ENCODE measurements at places on chromosomes 3 and 15.

GRCh38 chr3:31934018-31934417 lies 47.0 kb downstream of the OSBPL10 start:
- DNase-seq = no peak

DNA sequence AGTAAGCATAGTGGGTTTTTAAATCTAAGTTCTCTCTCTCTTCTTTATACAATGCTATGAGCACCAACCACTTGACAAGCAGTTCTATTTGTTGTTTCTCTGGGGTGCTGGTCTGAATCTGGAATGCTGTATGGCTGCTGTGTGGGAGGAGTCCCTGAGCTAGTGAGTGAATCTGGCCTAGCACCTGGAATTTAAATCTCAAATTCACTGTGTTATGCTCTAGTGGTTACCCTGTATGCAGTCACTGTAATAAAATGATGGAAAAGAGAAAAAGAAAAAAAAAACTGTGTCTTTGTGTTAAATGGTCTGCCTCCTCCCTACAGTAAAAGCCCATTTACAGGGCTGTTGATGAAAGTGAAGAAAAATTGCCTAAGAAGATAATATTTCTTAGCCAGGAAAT lies 155.0 kb downstream of the ATP8B4 start:
- no peak for DNase-seq

DNA sequence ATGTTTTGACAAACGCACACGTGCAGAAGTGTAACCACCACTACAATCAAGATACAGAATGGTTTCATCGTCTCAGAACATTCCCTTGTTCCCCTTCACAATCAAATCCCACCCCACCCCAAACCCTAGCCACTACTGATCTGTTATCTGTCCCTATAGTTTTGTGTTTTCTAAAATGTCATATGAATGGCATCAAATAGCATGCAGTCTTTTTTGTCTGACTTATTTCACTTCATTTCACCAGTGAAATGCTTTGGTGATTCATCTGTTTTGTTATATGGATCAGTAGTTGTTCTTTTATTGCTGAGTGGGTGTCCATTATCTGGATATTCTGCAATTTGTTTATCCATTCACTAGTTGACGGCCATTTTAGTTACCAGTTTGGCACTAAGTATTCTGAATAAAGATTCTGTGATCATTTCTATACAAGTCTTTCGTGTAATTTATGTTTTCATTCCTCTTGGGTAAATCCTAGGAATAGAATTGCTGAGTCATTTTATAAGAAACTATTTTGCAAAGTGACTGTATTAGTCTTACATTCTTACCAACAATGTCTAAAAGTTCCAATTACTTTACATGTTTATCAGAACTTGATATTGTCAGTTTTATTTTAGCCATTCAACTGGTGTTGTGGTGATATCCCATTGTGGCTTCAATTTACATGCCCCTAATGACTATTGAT lies 232.8 kb downstream of the CLSTN2 start:
- DNase-seq = no peak

- no peak for DNase-seq
Observed at GRCh38 chr3:134341389-134341788, 32.9 kb downstream of the AMOTL2 start.

DNA sequence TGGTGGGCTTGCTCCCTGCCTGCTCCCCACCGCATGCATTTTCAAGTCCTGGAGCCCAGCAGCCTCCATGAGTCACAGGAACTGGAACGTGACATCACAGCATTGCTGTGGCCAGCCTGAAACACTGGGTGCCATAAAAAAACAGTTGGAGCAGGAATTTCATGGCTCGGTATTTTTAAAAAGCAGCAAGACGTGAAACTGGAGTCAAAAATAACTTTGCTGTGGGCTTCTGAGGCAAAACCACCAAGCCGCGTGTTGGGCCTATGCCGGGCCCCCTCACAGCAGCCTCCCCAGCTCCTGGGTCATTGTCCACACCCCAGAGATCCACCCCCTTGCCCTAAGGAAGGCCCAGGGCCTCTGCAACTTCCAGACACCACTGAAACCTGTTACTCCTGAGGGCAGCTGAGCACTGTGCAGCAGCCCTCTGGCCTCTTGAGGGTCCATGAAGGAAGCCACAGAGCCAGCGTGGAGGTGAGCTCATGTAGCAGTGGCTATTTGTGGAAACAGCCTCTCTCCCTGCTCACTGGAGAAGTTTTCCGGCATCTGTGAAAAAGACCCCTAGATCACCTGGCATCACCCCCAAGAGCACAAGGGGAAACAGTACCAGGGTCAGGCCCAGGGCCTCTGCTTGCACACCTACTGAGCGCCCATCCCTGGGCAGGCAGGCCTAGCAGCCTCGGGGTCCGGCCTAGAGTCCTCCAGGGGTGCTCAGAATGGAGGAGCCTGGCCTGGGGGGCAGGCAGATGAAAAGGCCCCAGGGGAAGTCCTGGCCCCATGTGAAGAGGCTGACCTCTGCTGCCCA lies 34.0 kb upstream of the DUSP7 start:
- no peak for DNase-seq

GRCh38 chr15:61752001-61752400 lies 308.2 kb downstream of the VPS13C start:
- DNase-seq = no peak

- DNase-seq = peak; percentile 67
Observed at GRCh38 chr3:186882881-186883685, 40.6 kb downstream of the ADIPOQ start.

- DNase-seq = no peak
Observed at GRCh38 chr3:141656771-141657170, 81.3 kb upstream of the RNF7 start.

GRCh38 chr15:87365186-87365585 lies 891.4 kb downstream of the NTRK3 start:
- no peak for DNase-seq

DNA sequence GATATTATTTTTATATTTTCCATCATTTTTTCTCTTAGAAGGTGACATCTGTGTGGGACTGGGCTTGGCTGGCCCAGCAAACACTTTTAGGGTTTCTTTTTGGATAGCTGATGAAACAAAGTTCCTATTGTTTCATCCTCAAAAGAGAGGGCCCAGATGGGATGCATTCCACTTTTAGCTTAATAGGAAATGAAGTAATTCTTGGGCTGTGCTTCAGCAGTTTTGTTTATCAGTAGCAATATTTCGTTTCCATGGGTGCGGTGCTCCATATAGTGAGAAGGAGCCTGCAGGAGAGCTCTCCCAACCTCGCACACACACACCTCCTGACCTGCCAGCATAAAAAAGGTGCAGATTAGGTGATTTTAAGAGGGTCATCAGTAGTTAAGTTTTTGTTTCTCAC lies 147.5 kb downstream of the AKAP13 start:
- DNase-seq = no peak

Data from NCI-H460 (cell line).